ENCODE measurements at places on chromosomes 13 and 19.

DNA sequence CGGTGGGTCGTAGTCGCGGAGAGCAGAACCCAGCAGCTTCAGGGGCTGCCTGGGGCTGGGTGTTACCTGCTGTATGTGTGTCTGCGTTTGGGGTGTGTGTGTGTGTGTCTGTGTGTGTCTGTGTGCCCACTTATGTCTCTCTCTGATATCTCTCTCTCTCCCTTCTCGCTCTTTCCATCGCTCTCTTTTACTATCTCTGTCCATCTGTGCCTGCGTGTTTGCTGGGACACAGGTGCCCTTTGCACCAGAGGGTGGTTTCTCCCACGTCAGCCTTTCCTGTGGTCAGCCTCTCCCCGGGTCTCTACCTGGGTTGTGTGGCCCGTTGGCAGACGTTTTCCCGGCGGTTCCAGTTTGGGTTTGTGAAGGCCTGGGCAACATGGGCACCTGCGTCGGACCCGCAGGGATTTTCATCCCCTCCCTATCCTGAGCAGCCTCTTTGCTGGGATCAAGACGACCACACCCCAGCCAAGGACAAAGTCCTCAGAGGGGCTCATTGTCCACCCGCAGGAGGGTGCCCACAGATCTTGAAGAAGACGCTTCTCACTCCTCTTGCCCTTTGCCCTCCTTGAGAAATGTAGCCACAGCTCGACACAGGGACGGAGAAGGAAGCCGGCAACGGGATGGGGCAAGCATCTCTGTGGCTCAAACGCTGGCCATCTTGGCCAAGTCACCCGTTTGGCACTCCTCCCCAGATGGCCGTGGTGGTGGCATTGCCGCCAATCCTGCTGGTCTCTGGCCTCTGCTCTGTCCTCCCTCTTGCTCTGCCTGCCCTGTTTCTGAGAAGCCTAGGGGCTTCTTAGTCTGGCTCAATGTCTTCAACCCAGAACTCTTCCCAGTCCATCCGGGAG is 43.3 kb downstream of the ZNF146 start:
- no peak for DNase-seq

DNA sequence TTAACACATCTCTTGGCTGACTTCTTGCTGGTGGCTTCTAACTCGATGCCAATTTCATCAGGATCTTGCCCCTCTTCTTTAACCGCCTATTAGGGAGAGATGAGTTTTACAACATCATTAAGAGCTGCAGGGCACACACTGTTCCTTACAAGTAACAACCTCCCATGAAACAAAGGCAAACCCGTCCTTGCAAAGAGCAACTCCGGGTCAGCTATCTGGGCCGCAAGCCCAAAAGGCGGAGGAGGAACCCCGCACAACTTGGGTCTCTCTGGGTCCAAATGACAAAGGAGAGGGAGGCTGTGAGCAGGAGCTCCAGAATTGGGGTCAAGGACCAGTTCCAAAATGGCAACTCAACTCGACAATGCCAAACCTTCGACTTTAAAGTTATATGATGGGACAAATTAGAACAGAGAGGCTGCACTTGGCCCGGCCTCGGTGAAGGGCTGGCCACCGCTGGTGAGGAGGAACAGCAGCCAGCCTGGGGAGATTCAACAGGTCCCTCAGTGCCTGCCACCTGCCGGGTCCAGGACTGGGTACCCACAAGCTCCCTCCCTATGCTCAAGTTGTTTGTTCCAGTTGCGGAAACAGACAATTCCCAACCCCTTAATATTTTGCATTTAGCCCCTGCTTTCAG is 1.1 kb downstream of the SAFB2 start:
- DNase-seq = no peak

GRCh38 chr19:45577111-45577905 is 7.3 kb downstream of the OPA3 start:
- no peak for DNase-seq

DNA sequence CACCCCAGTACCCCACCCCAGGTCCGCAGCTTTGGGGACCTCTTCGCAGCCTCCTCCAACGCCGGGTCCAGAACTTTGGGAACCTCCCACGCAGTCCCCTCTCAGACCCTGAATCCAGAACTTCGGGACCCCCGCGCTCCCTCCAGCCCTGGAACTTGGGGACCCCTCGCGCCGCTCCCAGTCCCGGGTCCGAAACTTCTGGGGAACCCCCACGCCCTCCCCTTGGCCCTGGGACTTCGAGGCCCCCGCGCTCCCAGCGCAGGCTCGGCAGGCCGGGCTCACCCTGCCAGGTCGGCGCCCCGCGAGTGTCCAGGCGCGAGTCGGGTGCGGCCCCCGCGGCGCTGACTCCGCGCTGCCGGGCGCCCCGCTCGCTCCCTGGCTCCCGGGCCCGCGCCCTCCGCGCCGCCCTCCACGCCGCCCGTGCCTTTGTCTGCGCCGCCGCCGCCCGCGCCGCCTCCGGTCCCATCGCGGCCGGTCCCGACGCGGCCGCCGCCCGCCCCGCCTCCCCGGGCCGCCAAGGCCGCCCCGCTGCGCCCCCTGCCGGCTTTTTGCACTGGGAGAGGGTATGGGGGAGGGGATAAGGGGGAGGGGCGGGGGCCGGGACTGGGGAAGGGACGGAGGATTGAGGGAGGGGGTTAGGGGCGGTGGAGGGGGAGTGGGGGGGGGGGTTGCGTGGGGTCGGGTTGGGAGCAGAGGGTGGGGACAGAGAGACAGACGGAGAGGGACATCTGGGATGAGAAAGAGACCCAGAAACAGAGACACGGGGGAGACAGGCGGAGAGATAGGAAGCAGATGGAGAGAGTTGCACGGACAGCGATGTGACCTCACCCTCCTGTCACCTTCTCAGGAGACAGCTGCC is at the start of gene HOMER3:
HOMER3 (minus strand) TSS at position 449 of the 859 bp plus-strand sequence. CDS start 2,235 bp downstream, outside the sequence.
- DNase-seq = peak; percentile 71

GRCh38 chr13:102347490-102347889 is 54.4 kb downstream of the FGF14 start:
- no peak for DNase-seq

GRCh38 chr13:46831588-46832194 is 34.7 kb upstream of the ESD start:
- no peak for DNase-seq

DNA sequence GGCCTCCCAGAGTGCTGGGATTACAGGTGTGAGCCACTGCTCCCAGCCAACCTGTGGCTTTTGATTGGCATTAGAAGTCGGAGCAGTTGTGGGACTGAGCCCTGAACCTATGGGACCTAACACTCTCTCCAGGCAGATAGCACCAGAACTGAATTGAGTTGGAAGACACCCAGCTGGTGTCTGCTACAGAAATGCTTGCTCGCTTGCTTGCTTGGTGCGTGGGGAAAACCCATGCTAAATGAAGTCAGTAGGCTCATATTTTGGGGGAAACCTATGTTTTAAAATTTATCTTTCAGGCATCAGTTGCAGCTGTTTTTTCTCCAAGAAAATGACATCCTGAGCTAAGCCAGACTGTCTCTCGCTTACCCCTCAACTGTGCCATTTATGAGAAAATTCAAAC is 158.5 kb upstream of the RFC3 start:
- DNase-seq = no peak

DNA sequence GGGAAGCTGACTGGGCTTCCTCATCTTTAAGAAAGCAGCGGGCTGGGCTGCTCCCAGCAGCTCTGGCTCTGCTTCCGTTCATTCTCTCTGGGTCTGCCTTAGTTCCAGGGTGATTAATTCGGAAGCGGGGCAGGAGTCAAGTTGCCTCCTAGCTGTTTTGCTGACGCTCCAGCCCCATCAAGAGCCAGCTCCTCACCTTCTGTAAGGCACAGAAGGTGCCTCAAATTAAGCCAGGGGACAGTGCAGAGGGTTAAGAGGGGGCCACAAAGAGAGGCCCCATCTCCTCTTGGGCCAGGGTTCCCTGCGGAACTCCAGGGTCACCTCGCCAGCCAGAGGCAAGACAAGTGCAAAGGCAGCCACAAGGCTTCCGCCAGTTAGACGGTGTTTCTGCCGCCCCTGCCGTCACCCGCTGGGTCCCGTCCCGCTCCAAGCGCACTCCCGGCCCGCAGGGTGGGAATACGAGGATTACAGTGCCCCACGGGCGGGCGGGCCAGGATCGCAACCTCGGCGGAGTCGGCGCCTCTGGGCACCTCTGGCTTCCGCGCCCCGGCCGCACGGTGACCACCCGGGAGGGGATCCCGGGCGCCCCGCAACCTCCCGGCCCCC is 508 bp downstream of the SLC15A1 start:
- no peak for DNase-seq

DNA sequence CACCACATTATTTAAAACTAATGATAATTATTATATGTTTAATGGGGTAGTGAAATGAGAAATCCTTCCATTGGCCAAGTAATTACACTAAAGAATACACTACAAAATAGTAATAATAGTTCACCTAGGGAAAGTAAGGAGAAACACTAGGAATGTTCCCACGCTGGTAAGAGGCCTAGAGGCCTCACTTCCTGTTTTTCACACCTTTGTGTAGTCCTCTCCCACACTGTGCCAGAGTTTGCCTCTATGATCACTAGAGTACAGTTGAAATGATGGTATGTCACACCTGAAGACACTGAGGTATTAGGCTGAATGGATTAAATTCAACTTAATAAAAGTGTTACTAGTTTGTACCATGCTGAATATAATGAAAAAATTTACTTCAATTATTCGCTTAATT is 1348.0 kb upstream of the ATXN8OS start:
- DNase-seq = no peak

- DNase-seq = no peak
Measured at GRCh38 chr19:52101866-52102562, 6.4 kb upstream of the ZNF841 start.

DNA sequence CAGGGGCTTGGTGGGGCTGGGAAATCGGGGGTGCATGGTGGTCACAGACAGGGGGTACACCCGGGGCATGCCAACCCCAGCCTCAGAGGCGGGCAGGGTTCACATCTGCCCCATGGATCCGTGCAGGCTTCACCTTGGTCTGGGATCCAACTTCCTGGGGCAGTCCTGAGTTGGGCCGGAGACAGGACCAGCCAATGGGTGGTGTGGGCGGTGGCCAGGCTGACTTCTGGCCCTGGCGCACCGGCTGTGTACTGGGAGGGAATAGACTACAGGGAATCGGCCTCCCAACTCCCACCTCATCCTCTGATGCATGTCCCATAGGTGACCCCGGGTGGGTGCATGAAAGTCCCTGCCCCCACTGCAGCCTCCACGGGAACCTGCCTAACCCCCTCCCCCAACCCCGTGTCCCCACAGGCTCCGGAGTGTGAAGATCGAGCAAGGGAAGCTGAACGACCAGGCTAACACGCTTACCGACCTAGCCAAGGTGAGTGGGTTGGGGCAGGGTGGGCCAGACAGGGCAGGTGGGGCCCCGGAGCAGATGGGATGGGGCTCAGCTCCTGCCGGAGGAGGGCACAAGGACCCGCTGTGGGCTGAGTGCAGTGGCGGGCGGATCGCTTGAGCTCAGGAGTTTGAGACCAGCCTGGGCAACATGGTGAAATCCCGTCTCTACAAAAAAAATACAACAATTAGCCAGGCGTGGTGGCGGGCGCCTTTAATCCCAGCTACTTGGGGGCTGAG is 14.7 kb upstream of the ARRDC2 start:
- no peak for DNase-seq

- peak; percentile 77 for DNase-seq
Measured at GRCh38 chr19:12676384-12676792, 5.3 kb downstream of the DHPS start.

DNA sequence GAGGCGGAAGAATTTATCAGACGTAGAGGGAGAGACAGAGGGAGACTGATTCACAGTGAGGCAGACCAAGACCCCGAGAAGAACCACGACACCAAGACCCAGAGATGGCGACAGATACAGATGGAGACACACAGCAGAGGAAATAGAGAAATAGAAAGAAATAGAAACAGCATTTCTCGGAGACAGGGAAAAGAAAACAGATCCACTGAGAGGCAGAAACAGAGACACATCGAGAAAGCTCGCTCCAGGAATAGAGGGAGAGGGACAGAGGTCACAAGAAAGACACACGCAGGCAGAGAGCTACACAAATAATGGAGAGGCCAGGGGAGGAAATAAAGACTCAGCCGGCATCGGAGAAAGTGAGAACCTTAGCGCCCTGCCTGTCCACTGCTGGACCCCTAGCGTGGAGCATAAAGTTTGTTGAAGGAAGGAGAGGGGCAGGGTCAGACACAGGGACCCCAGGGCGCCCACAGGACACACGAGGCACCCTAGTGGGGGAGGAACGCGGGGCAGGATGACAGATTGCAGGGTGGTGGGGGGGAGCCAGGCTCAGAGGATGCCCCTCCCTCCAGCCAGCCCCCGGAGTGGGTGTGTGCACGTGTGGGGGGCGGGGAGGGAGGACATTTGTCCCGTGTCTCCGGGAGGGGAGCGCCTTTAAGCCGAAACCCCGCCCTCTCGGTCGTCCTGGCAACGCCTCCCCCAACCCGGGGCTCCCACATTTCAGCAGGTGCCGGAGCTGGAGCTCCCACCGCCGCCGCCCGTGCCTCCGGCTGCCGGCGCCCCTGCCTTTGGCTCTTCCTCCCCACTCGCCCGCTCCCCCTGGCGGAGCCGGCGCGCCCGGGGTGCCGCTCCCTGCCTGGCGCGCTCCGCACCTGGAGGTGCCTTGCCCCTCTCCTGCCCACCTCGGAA is at the start of gene PRKCG:
PRKCG (plus strand) TSS at position 716 of the 909 bp plus-strand sequence. CDS start 298 bp downstream, outside the sequence.
- DNase-seq = peak; percentile 45

GRCh38 chr13:58531614-58532013 is 900.1 kb downstream of the PCDH17 start:
- DNase-seq = no peak

GRCh38 chr13:87147076-87147475 is 524.1 kb upstream of the SLITRK5 start:
- DNase-seq = no peak

DNA sequence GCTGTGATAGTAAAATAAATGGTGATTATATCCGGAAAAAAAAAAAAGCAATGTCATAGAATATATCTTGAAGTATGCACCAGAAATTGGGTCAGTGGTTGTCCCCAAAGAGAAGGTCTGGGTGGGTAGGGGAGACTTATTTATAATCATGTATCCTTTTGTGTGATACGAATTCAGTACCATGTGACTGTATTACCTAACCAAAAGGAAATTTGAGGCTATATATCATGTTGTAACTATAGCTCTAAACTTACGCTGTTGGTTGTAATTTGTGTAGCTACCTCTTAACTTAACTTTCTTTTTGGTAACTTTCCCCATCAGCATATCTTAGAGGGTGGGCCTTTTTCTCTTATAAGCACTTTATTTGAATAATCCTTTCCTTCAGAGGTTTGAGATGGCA is 25.2 kb upstream of the KCTD4 start:
- DNase-seq = no peak
